HuH-7.5 (cell line): ENCODE measurements at places on chromosomes 12 and 14.

DNA sequence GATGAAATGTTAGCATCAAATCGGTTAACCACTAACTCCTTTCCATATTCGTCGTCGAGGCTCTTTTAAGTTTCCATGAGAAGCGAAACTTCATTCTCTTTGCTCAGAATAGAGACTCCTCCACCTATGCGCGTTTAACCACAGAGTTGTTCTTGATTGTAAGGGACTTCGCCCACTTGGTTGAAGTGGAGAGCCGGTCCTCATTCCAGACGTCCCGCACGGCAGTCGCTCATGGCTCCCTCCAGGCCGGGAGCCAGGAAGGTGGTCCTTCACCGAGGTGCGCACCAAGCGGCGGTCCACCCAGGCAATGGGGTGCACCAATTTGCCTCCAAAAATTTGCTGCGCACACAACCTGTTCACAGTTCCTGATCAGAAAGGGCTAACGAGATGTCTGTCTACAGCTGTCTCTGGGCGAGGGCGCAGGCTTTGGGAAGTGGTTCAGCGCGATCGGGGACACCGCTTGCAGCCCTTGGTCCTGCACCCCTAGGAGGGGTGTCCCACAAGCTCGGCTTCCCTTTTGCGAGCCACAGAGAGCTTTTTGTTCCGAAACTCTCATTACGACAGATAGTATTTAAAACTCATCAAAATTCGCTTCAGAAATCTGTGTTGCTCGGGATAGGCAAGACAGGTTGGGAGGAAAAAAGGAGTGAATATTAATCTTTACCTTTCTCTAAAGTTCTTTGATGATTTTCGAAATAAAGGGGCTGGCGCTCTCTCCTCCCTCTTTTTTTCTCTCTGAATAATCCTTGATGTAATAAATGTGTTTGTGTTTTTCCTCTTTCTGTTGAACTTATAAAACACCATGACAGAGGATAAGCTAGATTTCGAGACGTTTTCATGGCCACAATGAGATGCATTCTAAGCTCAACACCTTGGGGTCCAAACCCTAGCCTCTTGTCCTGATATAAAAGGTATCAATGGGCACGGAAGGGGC, 6.4 kb upstream of the ALX1 start:
- no peak for DNase-seq

GRCh38 chr12:102302553-102302952, 104.9 kb upstream of the PMCH start:
- no peak for DNase-seq

GRCh38 chr12:26817183-26817591, 15.8 kb downstream of the ITPR2 start:
- DNase-seq, result no peak

GRCh38 chr12:5456030-5456429, 24.1 kb downstream of the NTF3 start:
- no peak for DNase-seq

GRCh38 chr12:51530208-51530607, 60.8 kb upstream of the SCN8A start:
- no peak for DNase-seq

GRCh38 chr12:79370021-79370420, 320.7 kb downstream of the PAWR start:
- DNase-seq, result no peak

DNA sequence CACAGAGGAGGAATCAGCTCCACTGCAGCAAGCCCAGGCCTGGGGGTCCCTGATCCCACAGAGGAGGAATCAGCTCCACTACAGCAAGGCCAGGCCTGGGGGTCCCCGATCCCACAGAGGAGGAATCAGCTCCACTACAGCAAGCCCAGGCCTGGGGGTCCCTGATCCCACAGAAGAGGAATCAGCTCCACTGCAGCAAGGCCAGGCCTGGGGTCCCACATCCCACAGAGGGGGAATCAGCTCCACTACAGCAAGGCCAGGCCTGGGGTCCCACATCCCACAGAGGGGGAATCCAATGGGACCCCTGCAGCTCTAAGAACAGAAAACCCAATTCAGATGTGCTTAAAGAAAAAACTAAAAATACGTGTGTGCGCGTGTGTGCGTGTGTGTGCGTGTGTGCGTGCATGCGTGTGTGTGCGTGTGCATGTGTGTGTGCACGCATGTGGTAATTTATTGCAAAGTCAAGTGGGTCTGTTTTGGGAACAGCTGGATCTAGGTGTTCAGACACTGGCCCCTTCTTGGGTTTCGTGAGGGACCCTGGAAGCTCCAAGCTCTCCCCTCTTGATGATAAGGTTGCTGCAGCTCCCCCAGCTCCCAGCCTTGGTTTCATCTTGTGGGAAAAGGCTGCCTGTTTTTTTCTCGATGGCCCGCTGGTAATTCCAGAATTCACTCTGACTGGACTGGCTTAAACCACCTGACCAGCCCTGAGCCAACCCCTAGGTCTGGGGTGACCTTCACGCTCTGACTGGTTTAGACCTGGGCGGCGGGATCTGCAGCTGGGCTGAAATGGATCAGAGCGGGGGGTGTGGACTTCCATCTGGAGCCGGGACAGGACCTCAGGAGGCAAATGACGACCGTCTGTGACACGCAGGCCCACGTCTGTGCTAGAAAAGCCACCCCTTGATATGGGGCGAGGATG, 47.1 kb downstream of the GALNT9 start:
- DNase-seq, result no peak

DNA sequence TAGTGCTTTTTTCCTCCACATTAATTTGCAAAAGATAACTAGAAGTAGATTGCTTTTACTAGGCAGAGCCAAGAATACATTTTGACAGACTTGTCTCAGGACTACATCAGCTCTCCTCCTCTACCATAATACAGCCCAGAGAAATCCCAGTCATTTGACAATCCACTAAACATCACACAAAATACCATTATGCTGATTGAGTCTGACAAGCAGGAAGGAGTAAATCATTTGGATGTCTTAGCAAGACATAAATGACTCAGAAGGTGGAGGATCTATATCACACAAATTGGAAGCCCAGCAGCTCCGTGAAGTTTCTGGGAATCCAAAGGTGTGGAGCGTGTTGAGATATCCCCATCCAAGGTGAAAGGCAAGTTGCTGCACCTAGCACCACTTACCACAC, 75.4 kb upstream of the FKBP4 start:
- no peak for DNase-seq

DNA sequence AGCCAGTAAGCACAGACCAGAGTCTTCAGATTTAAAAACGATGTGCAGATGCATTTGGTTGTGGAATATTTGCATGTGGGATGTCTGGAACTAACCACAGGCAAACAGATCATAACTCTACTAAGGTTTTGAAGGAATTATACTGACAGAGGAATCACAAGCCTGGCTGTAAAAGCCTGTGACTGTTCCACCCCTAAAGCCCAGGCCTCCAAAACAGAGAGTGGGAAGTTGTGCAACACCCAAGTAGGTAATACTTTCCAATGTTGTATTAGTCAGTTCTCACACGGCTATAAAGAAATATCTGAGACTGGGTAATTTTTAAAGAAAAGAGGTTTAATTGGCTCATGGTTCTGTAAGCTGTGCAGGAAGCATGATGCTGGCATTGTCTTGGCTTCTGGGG, 68.1 kb upstream of the DCD start:
- no peak for DNase-seq

DNA sequence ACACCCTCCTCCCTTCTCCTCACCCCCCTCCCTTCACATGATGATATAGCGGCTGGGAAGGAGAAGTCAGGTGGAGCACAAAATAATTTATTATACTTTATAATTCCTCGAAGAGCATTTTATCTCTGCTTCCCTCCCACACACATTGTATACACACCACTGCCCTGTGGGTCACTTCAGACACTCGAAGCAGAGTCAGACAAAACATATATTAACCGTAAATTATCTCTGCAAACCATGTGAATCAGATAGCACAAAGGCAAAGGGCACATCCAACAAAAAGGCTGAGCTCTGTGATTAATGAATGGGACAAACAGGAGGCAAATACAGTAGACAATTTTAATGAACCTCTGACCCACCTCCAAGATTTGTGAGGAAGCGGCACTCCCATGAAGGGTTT, 450.7 kb downstream of the GALC start:
- no peak for DNase-seq

- DNase-seq, result no peak
Measured at GRCh38 chr12:131038961-131039950, 85.5 kb downstream of the ADGRD1 start.

DNA sequence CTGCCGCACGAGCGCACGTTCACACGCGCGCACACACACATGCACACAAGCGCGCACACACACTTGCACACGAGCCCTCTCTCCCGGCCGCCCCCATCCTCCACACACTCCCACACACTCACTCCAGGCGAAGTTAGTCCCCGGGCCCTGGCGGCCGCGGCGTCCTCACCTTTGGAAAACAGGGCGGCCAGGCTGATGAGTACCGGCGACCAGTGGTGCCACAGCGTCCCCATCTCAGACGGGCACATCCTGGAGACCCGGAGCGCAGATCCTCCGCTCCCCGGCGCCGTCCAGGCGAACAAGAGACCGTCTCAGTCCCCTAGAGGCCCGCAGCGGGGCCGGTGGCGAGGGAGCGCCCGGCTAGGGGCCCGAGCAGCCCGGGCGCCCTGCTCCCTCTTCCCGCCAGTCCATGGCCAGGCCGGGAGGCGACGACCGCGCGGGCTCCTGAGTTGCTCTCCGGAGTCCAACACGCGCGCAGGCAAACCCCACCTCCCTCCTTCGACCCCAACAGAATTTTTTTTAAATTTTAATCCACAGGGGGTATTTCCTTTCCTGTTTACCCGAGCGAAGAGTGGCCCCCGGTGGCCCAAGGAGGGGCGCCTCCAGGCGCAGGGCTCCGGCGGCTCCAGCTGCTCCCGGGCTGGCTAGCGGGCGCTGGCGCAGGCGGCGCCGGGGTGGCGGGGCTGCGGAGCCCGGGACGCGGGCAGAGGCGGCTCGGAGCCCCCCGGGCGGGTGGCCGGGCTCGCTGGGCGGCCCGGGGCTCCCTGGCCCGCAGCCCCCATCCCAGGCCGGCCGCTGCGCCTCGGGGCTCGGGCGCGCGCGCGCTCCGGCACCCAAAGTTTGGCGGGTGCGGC, 506 bp downstream of the TMEM132D start:
- no peak for DNase-seq

DNA sequence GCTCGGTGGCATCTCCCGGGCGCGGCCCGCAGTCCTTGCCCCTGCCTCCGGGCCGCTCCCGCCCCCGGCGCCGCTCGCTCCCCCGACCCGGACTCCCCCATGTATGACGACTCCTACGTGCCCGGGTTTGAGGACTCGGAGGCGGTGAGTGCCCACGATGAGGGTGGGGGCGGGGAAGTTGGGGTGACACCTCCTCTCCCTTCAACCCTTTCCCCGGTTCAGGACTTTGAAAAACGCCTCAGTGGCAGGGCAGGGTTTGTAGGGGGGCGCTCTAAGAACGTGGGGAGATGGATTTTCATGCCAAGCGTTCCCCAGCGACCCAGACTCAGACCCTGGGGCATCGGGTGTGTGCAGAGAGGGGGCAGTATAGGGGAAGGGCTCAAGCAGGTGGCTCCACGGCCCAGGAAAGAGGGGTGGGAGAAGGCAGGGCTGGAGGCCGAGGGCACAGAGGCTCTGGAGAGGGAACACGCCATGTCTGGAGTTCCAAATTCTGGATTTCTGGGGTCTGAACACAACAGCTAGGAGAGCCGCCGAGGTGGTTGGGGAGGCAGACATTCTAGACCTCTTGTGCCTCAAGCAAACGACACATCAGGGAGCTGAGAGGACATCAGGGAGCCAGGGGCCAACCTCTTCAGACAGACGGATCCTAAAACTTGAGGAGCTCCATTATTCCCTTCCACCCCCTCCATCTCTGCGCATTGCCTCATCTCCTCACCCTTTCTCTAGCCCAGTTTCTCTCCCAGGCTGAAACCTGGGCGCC, 715 bp downstream of the CACNB3 start:
- no peak for DNase-seq

DNA sequence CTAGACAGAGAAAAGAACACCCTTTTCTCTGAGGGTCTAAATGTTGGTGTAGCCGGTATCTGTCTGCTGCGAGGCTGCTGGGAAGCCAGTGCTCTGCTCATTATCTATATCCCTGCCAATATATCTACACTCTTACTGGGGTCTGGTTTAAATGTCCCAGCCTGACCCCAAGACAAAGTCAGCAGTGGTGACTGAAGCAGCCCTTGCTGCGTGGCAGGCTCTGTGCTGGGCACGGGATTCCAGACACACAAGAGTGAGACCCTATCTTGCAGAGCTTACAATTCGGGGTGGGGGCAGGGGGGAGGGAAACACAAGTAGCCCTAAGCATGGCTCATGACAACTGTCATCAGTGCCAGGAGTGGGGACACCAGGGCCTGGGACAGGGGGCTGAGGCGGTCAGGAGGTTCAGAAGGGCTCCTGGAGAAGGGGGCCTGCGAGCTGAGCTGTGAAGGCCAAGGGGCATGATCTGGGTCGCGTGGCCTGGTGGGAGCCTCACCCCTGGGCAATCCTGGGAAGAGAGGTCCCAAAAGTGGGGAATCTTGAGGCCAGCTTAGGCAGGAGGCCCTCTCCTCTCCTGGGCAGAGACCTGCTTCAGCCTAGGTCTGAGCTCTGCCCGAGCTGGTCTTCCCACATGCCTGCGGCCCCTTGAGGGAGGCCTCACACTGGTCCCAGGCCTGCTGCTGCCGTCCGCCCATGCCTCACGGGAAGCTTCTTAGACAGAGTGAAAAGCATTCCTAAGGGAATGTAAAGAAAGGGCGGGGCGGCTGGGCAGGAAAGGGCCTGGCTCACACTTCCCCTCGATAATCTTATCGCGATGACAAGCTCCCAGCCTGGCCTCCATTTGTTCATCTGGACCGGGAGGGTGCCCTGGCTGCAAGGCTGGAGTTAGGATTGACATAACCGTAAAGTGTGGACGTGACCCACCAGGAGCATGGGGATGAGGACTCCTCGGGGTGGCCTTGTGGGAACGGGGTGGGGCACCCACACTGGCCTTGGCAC, 7.3 kb upstream of the RCOR1 start:
- no peak for DNase-seq

DNA sequence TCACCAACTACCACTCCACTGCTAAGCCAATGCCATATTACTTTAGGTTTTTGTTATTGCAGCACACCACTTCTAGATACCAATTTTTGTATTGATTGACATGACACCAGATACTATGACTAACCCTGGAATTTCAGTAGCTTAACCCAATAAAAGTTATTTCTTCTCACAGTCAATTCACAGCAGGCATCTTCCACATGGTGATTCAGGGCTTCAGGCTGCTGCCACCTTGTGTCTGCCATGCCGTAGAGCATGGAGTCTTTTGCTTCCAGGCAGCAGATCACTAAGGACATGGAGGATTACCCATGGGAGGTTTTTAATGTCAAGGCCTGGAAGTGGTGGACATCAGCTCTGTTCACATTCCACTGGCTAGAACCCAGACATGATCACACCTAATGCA, 56.4 kb upstream of the LTA4H start:
- DNase-seq, result no peak
